Liver (tissue), 10 donors: ENCODE measurements at places on chromosomes 6 and 20. TPM values are rescaled to one million over a fixed set of nuclear protein-coding genes. Genes with fewer than 3 reads are reported as not detected.

DNA sequence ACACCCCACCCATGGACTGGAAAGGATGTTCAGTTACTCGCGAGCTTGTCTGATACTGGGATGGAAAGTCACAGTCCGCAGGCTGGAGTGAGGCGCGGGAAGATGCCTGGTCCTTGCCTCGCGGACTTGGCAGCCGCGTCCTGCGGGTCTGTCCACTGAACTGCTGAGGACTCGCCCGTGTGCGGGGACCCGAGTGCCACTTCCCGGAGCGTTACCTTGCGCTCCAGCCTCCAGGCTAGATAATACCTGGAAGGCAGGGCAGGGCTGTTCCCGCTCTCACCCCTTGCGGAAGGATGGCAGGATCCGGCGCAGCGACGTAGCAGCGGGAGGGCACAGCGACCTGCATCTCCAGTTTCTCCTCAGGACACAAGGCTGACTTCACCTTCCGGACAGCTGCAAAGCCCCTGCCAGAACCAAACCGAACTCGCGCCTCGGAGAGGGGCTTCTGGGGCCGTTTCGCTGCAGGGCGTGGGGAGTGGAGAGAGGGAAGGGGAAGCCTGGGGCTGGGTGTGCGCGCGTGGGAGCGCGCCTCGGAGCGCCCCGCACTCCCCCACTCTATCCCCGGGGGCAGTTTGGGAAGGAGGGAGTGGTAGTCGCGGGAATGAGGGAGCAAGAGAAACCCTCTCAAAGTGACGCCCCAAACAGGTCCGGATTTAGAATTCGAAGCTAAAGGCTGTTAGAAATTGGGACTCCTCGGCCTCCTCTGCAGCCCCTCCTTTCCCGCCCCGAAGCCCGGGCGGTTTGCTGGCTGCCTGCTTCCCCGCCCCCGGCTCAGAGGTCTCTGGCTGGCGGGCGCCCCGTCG is at the start of gene KCNQ5:
Gene KCNQ5, plus strand, starts transcription at position 774 of the 803 bp plus-strand sequence.
- no peak for DNase-seq
- H3K36me3 ChIP-seq, result no peaks in the 10 kb centered on the region
- peaks cover 7% of the 10 kb centered on the region for H3K27me3 ChIP-seq
- no peak within 1 kb of the TSS for H3K27ac ChIP-seq

DNA sequence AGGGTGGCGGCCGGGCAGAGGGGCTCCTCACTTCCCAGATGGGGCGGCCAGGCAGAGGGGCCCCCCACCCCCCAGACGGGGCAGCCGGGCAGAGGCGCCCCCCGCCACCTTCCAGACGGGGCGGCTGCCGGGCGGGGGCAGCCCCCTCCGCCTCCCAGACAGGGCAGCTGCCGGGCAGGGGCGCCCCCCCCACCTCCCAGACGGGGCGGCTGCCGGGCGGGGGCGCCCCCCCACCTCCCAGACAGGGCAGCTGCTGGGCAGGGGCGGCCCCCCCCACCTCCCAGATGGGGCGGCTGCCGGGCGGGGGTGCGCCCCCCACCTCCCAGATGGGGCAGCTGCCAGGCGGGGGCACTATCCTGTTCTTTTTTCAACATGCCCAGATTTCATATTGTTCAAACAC is 78.2 kb upstream of the DST start:
- H3K4me1 ChIP-seq, result peaks cover 14% of the 10 kb centered on the region
- no peak for DNase-seq
- no peak overlapping the region for H3K4me3 ChIP-seq
- no peaks in the 10 kb centered on the region for H3K27me3 ChIP-seq

GRCh38 chr6:8947900-8948299 is 512.6 kb upstream of the SLC35B3 start:
- no peaks in the 10 kb centered on the region for H3K4me1 ChIP-seq
- no peaks in the 10 kb centered on the region for H3K27me3 ChIP-seq
- H3K4me3 ChIP-seq, result no peak overlapping the region
- no peaks in the 10 kb centered on the region for H3K36me3 ChIP-seq

DNA sequence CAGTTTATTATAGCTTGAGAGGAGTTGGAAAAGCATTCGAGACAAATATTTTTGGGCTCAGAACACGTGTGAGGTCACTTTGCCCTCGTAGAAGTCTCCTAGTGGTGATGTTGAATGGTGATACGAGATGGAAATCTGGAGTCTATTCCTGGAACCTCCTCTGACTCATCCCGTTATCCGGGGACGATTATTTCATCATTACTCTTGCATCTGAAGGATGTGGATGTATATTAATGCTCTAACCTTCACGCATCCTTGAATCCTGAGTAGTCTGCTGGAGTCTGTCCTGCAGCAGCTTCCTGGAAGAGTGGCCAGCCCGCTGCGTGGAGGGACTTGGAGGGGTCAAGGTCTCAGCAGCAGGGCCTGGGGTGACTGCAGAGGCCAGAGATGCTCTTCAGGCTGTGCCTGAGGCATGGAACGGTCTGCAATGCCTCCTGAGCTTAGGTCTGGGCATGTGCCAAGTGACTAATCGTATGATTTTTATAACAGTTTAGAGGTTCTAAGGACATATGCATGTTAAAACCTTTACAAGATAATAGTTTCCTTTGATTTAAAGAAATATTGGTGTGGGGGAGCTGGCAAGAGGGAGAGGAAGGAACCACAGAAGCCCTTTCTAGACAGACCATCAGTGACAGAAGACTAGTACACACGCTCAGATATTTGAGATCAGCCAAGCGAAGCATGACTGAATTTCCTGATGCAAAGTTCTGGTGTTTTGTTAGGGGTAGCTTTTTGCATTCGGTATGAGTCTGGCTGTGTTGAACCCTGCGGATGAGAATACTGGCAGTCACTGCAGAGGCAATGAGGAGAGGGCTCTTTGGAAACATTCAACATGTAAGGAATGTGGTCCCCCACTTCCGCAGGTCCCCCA is 400.2 kb downstream of the QKI start:
- no peak overlapping the region for H3K27ac ChIP-seq
- no peaks in the 10 kb centered on the region for H3K4me1 ChIP-seq
- H3K36me3 ChIP-seq, result no peaks in the 10 kb centered on the region
- no peak overlapping the region for H3K4me3 ChIP-seq

Gene ZFP64
- 3.2 TPM for total RNA-seq

Gene SMOC2
- total RNA-seq, result 1.8 TPM
